ENCODE measurements at places on chromosomes 16 and 17. TPM values are rescaled to one million over a fixed set of nuclear protein-coding genes. Genes with fewer than 3 reads are reported as not detected.

DNA sequence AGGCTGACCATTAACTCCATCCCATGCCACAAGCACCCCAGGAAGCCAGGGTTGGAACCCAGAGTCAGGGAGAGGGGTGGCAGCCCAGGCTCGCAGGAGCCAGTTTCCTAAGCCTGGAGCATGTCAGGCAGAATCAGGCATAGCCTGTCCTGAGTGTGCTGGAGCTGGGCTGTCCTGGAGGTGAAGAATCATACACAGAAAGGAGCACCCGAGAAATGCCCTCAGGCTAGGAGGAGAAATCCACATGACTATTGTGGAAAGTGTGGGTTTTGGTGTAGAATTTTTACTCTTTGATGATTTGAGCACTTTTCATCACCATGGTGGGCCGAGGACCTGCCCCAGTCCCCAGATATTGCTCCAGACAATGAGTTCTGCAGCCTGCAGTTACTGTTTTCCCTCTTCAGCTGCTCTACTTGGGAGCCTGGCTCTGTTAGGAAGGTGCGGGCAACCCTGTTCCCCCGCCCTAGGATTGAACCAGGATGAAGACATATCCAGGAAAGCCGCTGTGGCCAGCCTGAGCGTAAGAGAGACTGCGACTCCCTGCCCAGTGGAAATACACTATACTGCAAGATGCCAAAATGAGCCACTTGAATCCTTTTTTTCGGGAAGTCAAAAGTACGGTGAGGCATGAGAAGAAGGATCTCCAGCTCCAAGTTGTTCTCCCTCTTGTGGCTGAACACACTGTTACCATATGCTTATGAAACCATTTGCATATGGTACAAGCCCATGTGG, 29.0 kb upstream of the HEATR6 start:
- peaks cover 18% of the 10 kb centered on the region for H3K27me3 ChIP-seq
- H3K4me1 ChIP-seq, result no peaks in the 10 kb centered on the region
- no peak overlapping the region for H3K27ac ChIP-seq
- no peak for DNase-seq

- peaks cover 9% of the 10 kb centered on the region for H3K4me1 ChIP-seq
- no peak for DNase-seq
- no peaks in the 10 kb centered on the region for H3K36me3 ChIP-seq
- no peaks in the 10 kb centered on the region for H3K27me3 ChIP-seq
- H3K4me3 ChIP-seq, result no peak overlapping the region
Measured at GRCh38 chr17:64214950-64215349, 48.1 kb downstream of the TEX2 start.

DNA sequence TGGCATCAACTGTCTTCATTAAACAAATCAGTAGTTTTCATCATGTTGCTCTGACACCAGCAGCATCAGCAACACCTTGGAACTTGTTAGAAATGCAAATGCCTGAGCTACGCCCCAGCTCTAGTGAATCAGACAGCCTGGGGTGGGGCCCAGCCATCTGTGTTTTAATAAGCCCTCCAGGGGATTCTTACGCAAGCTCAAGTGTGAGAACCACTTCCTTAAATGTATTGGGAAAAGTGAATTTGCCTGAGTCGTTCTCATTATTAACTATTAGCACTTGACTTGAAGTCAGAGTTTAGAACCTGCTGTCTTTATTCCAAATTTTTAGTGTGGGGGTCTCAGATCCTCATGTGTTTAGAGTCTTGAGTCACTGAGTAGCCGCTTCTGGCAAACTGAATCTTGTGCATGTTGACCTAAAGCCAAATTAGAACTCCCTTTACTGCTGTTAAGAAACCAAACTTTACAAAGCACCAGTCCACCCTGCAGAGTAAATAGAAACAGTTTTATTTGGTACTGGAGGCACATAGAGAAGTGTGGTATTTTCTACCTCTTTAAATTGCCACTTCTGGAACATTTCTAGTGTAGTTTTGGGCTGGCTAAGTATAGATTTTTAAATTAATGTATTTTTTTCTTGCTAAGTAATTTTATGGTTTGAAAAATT, 137.4 kb upstream of the COX10 start:
- no peaks in the 10 kb centered on the region for H3K27me3 ChIP-seq
- H3K36me3 ChIP-seq, result no peaks in the 10 kb centered on the region
- no peak overlapping the region for H3K27ac ChIP-seq
- H3K4me1 ChIP-seq, result no peaks in the 10 kb centered on the region
- H3K4me3 ChIP-seq, result no peak overlapping the region
- DNase-seq, result no peak

DNA sequence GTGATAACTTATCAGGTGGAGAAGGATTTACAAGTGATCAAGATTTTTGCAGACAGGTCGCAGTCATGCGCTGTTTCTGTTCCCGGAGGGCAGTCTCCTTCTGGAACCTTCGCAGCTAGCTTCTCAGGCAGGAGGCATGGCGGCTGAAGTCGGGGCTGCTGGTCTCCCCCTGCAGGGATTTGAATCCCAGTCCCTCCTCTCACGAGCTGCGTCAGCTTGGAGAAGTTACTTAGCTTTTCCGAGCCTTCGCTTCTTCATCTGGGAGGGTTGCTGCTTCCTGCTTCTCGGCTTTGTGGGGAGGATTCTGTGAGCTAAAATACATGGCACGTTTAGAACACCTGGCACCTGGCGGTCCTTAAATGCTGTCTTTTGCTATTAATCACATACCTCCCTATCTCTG, 287.8 kb upstream of the FOXF1 start:
- H3K27ac ChIP-seq, result no peak overlapping the region
- no peaks in the 10 kb centered on the region for H3K4me1 ChIP-seq
- no peaks in the 10 kb centered on the region for H3K36me3 ChIP-seq
- DNase-seq, result no peak

- no peak overlapping the region for H3K27ac ChIP-seq
- no peak overlapping the region for H3K4me3 ChIP-seq
- H3K36me3 ChIP-seq, result no peaks in the 10 kb centered on the region
- H3K27me3 ChIP-seq, result peaks cover 94% of the 10 kb centered on the region
Measured at GRCh38 chr17:51353296-51353695, 93.0 kb downstream of the UTP18 start.

DNA sequence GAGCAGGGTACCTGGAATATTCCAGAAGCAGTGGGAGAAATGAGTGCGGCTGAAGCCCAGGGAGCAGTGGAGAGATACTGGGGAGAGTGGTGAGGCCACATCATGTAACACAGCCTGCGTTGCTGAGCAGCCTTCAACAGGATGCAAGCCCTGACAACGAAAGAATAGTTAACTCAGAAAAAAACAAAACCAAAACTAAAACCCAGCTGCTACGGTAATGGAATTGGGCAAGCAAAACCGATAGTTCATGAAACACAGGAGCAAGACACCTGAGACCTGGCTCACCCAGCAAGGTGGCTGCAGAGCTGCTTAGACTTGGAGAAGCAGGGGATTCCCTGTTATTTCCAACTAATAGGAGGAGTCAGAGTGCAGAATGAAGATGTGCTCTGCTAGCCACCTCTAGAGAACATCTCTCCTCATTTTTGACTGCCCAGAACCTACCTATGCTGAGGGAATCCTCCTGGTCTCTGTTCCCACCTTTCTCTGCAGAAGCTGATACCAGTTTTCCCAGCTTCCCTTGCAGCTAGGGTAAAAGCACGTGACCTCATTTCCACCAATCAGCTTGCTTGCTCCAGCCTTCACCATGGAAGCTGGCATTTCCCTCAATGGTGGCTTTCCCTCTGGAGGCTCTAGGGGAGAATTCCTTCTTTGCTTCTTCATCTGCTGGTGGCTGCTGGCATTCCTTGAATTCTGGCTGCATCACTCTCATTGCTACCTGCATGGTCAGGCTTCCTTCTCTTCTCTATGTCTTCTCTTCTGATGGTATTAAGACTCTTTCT, 59.4 kb upstream of the XYLT1 start:
- H3K36me3 ChIP-seq, result no peaks in the 10 kb centered on the region
- DNase-seq, result no peak
- no peak overlapping the region for H3K27ac ChIP-seq

DNA sequence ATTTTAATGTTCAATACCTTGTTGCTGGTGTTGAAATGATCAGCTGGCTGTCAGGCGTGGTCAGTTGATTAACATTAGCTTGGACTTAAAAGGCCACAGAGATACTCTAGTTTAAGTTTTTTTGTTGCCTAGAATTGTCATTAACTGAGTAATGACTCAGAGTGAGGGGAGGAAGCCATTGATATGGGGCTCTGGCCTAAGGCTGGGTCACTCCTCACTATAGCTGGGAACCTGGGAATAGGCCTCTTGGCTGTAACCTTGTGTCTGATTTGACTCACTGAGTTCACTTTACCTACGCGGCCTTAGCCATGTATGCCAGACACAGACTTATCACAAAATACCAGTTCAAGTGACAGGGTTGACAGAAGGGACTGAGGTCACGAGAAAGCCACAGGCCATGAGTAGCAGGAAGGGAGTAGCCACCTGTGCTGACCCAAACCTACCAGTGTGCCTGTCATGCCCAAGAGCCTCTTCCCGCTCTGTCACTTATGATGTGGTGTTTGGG, 37.9 kb upstream of the ADCY7 start:
- peaks cover 37% of the 10 kb centered on the region for H3K36me3 ChIP-seq
- H3K4me3 ChIP-seq, result no peak overlapping the region
- no peak for DNase-seq
- H3K27ac ChIP-seq, result no peak overlapping the region
- peaks cover under 1% of the 10 kb centered on the region for H3K4me1 ChIP-seq

DNA sequence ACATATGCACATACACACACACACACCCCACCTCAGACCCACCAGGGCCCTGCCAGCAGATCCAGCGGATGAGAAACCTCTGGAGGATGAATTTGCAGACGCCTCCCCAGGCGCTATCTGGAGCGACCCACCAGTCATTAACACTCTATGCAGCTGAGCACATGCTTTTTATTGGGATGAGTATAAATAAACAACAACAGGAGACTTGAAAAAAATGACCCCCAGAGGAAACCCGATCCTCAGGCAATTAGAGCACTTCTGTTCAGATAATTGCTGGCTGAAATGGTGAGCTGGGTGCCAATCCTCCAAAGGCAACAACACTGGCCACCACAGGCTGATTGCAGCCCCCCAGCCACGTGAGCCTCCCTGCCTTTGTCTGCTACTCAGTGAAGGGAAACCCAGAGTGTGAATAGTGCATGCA, 32.9 kb downstream of the DYNLRB2 start:
- H3K4me3 ChIP-seq, result no peak overlapping the region
- no peak overlapping the region for H3K27ac ChIP-seq
- H3K36me3 ChIP-seq, result no peaks in the 10 kb centered on the region
- H3K27me3 ChIP-seq, result peaks cover 19% of the 10 kb centered on the region
- peaks cover 8% of the 10 kb centered on the region for H3K4me1 ChIP-seq

DNA sequence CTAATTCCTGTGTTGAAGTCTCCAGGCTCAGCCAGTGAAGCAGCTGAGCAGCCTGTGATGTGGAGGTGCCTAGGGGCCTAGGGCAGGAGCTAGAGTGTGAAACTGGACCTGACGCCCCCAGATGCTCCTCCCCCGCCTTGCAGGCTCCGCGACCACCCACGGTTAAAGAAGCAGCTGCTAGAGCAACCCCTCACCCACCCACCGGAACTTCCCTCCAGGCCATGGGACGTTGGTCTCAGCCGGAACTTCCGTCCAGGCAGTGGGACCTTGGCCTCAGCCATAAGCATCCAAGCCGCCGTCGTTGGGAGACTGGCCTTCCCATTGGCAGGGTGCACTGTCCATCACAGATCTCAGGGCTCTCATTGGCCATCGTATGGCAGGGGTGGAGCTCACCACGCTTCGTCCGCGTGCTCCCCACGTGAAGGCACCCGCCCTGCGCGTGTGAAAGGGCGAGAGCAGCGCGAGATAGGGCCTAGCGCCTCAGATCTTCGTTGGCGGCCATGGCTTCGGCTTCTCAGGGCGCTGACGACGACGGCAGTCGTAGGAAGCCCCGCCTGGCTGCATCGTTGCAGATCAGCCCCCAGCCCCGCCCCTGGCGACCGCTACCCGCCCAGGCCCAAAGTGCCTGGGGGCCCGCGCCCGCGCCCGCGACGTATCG, at the start of gene ADAD2:
ADAD2 (plus strand) TSS at position 427 of the 658 bp plus-strand sequence; CDS start at position 501, 74 bp downstream.
- no peaks in the 10 kb centered on the region for H3K4me1 ChIP-seq
- peaks cover 13% of the 10 kb centered on the region for H3K36me3 ChIP-seq

GRCh38 chr17:66915204-66915611, 49.3 kb upstream of the CACNG4 start:
- H3K4me1 ChIP-seq, result peaks cover 16% of the 10 kb centered on the region
- peak overlapping the region; percentile 1 for H3K4me3 ChIP-seq
- H3K36me3 ChIP-seq, result no peaks in the 10 kb centered on the region
- no peaks in the 10 kb centered on the region for H3K27me3 ChIP-seq
- no peak overlapping the region for H3K27ac ChIP-seq

GRCh38 chr17:7354262-7354843, 603 bp upstream of the TMEM95 start:
- DNase-seq, result no peak
- H3K36me3 ChIP-seq, result peaks cover 35% of the 10 kb centered on the region
- peaks cover 20% of the 10 kb centered on the region for H3K4me1 ChIP-seq
- H3K4me3 ChIP-seq, result no peak overlapping the region

GRCh38 chr17:60905709-60906108, 228.1 kb downstream of the BCAS3 start:
- no peak overlapping the region for H3K27ac ChIP-seq
- no peaks in the 10 kb centered on the region for H3K27me3 ChIP-seq
- H3K4me1 ChIP-seq, result no peaks in the 10 kb centered on the region
- no peaks in the 10 kb centered on the region for H3K36me3 ChIP-seq

DNA sequence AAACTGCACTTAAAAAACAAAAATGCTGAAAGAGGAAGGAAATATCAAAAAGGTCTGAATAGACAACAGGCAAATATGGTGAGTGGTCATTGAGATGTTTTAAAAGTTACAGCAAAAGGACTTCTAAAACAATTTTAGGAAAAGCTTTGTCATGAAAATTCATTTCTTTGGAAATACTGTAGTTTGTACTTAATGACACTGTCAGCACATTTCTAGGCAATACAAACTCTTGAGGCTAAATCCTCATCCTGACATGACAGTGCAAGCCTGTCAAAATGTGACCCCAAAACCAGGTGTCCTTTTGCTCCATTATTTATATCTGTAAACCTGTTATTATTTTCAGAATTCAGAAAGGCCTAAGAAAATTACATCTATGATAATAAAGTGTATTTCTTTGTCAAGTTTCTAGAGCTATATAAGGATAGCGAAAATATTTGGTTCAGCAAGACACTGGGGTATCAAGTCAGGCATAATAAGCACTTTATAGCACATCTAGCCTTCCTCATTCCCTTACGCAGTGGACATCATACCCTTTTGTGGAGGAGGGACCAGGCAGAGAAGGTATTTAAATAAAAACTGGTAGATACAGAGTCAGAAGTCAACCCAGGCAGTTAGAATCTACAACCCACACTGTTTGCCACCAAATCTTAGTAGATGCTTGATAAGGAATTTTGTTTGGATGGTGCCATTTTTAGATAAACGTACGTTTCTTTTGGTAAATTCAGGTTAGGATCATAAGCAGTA, 28.4 kb downstream of the SIAH1 start:
- no peaks in the 10 kb centered on the region for H3K27me3 ChIP-seq
- DNase-seq, result no peak
- peaks cover 72% of the 10 kb centered on the region for H3K36me3 ChIP-seq
- peaks cover under 1% of the 10 kb centered on the region for H3K4me1 ChIP-seq
- no peak overlapping the region for H3K4me3 ChIP-seq

MT1X gene
- 15.4 TPM for total RNA-seq

HS3ST3B1 gene
- total RNA-seq, result 0.80 TPM

TBC1D3C gene
- total RNA-seq, result not detected

PRR35 gene
- not detected for total RNA-seq

GOSR1 gene
- 58.0 TPM for total RNA-seq
